ENCODE measurements at places on chromosomes 16 and 17. TPM values are rescaled to one million over a fixed set of nuclear protein-coding genes. Genes with fewer than 3 reads are reported as not detected.

The CRYBA1 gene
- total RNA-seq = not detected

The TELO2 gene
- 37.8 TPM for total RNA-seq

The PABPN1L gene
- not detected for total RNA-seq

The KRTAP3-2 gene
- not detected for total RNA-seq

The ANKRD13B gene
- total RNA-seq = 36.1 TPM

The PPM1E gene
- 1.7 TPM for total RNA-seq

The ACSM2A gene
- total RNA-seq = not detected

The GRAP gene
- not detected for total RNA-seq

The SOX15 gene
- 0.78 TPM for total RNA-seq

- no peak for DNase-seq
- H3K27me3 ChIP-seq = no peaks in the 10 kb centered on the region
- no peak overlapping the region for H3K27ac ChIP-seq
- peaks cover 2% of the 10 kb centered on the region for H3K4me1 ChIP-seq
- no peak overlapping the region for H3K4me3 ChIP-seq
Observed at GRCh38 chr16:414395-415169, 10.9 kb upstream of the RAB11FIP3 start.

DNA sequence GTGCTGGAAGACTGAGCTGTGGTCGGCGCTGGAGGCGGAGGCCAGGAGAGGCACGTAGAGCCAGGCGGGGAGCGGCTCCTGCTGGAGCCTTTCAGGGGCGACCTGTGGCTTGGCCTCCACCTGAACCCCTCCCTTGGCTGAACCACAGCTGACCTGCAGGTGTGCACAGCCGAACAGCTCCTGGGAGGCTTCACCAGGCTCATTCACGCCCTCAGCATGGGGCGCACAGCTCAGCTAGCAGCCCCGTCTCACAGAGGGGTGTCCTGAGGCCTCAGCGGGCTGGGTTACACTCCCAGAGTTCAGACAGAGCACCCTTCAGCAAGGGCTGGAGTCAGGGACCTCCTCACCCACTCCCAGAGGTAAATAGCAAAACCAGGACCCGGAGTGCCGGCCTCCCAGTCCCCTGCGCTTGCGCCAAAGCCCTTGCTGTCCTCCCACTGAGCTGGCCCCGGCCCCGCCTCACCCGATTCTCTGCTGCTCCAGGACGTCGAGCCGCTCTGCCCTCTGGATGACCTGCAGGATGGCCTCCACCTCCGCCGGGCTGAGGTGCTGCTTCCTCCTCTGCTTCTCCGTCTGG, 31.7 kb downstream of the RPH3AL start:
- no peaks in the 10 kb centered on the region for H3K4me1 ChIP-seq
- peaks cover 3% of the 10 kb centered on the region for H3K36me3 ChIP-seq
- H3K27ac ChIP-seq = no peak overlapping the region
- H3K4me3 ChIP-seq = no peak overlapping the region

DNA sequence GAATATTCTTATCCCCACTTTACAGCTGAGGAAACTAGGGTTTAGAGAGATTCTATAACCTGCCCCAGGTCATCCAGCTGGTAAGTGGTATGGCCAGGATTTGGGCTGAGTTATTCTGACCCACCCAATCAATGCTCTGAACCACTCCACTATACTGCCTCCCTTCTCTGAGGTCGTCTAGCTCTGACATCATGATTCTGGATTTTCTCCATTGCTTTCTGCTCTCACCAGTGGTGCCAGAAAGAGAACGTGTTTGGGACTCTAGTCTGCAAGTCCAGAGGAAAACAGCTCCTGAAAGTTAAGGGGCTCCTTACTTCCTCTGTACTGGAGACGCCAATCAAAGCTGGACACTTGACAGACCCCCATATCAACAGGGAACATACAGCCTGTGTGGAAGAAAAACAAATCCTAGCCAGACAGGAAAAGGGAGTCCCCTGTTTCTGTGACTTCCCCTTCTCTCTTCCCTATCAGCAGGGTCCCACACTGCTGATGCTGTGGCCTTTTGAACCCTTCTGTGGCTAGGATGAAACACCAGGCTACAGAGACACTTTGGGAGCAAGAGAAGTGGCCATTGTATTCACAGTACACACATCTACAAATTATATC, 6.0 kb upstream of the EZH1 start:
- H3K27me3 ChIP-seq = peaks cover 47% of the 10 kb centered on the region
- no peak overlapping the region for H3K4me3 ChIP-seq
- no peak for DNase-seq
- no peak overlapping the region for H3K27ac ChIP-seq

- no peaks in the 10 kb centered on the region for H3K36me3 ChIP-seq
- DNase-seq = no peak
- peak overlapping the region; percentile 90 for H3K4me3 ChIP-seq
- peak overlapping the region; percentile 89 for H3K27ac ChIP-seq
- H3K4me1 ChIP-seq = peaks cover 23% of the 10 kb centered on the region
Observed at GRCh38 chr17:44948315-44948795, 782 bp upstream of the KIF18B start.

DNA sequence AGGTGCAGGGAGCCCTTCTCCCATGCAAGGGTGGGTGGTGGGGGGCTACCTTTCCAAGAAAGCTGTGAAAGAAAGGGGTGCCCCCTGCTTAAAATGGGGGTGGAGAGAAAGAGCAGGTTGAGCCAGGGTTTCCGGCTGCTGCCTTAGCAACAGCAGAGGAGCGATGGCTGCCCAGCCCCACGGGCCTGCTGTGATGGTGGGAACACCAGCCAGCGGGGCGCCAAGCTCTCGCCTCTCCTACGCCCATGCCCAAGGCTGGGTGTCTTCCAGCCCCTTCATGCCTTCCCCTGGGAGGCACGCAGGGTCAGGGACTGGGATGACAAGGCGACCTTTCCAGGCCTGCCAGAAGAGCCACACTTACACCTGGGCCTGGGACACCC, 3.0 kb downstream of the FMNL1 start:
- no peaks in the 10 kb centered on the region for H3K36me3 ChIP-seq
- peaks cover 34% of the 10 kb centered on the region for H3K4me1 ChIP-seq
- H3K4me3 ChIP-seq = no peak overlapping the region
- no peak overlapping the region for H3K27ac ChIP-seq
- H3K27me3 ChIP-seq = peaks cover 3% of the 10 kb centered on the region

GRCh38 chr17:62989501-62989900, 23.5 kb downstream of the TANC2 start:
- DNase-seq = no peak
- H3K27ac ChIP-seq = no peak overlapping the region
- H3K4me1 ChIP-seq = peaks cover 4% of the 10 kb centered on the region

GRCh38 chr17:42806249-42806648, 7.6 kb downstream of the CNTD1 start:
- peaks cover 10% of the 10 kb centered on the region for H3K36me3 ChIP-seq
- no peak overlapping the region for H3K27ac ChIP-seq
- no peak overlapping the region for H3K4me3 ChIP-seq
- no peak for DNase-seq
- peaks cover 12% of the 10 kb centered on the region for H3K4me1 ChIP-seq

- H3K27ac ChIP-seq = no peak overlapping the region
- H3K27me3 ChIP-seq = no peaks in the 10 kb centered on the region
- H3K4me3 ChIP-seq = no peak overlapping the region
Observed at GRCh38 chr16:87077750-87078127, 239.5 kb downstream of the C16orf95 start.

- H3K27ac ChIP-seq = no peak overlapping the region
- H3K27me3 ChIP-seq = peaks cover 7% of the 10 kb centered on the region
- no peaks in the 10 kb centered on the region for H3K36me3 ChIP-seq
Observed at GRCh38 chr16:75483222-75483621, 12.0 kb downstream of the CHST6 start.

GRCh38 chr16:89189358-89190025, 10.8 kb downstream of the SLC22A31 start:
- H3K4me1 ChIP-seq = no peaks in the 10 kb centered on the region
- H3K27me3 ChIP-seq = no peaks in the 10 kb centered on the region
- no peaks in the 10 kb centered on the region for H3K36me3 ChIP-seq
- no peak overlapping the region for H3K27ac ChIP-seq
- H3K4me3 ChIP-seq = no peak overlapping the region
- DNase-seq = no peak

DNA sequence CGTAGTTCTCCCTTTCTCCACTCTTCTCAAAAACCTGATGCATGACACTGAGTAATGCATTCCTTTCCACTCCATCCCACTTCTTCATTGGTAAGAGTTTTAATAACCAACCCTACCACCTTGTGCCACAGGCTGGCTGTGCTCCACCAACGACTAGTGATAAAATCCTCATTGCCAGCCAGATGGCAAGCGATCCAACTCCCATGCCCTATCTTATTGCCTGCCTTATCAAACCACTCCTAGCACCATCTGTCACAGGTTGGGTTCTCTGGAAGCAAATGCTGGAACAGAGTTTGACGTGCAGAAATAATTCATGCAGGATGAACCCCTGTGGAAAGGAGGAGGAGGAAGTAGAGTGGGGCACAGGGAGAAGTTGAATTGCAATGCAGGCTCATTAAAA, 99.5 kb downstream of the CHD9NB start:
- H3K27ac ChIP-seq = no peak overlapping the region
- H3K27me3 ChIP-seq = peaks cover 14% of the 10 kb centered on the region
- H3K4me3 ChIP-seq = no peak overlapping the region
- no peaks in the 10 kb centered on the region for H3K36me3 ChIP-seq
- H3K4me1 ChIP-seq = no peaks in the 10 kb centered on the region

DNA sequence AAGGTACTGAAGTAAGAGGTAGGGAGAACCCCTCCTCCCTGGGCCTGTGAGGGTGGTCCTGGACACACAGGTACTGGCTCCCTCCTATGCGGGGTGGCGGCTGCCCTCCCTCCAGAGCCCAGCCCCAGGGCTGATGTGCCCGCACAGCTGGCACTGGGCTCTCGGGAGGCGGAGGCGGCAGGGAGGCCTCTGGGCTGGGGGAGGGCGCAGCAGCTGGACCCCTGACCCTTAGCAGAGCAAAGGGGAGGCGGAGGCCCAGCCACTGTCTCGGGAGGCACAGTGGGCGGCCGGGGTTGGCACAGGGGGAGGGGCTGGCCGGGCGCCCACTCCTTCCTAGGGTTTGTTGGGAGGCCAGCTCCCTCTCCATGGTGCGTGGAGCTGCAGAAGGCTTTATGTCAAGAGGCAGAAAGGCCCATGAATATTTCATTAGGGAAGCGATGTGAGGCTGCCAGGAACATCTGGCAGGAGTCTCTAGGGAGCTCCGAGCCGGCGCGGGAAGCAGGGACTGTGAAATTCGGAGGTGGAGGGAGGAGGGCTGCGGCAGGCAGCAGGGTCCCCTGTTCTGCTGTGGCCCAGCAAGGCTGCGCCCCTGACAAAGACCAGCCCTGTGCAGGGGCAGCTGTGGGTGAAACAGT, 44.1 kb upstream of the ACSF3 start:
- no peak overlapping the region for H3K4me3 ChIP-seq
- H3K36me3 ChIP-seq = no peaks in the 10 kb centered on the region
- no peak for DNase-seq

DNA sequence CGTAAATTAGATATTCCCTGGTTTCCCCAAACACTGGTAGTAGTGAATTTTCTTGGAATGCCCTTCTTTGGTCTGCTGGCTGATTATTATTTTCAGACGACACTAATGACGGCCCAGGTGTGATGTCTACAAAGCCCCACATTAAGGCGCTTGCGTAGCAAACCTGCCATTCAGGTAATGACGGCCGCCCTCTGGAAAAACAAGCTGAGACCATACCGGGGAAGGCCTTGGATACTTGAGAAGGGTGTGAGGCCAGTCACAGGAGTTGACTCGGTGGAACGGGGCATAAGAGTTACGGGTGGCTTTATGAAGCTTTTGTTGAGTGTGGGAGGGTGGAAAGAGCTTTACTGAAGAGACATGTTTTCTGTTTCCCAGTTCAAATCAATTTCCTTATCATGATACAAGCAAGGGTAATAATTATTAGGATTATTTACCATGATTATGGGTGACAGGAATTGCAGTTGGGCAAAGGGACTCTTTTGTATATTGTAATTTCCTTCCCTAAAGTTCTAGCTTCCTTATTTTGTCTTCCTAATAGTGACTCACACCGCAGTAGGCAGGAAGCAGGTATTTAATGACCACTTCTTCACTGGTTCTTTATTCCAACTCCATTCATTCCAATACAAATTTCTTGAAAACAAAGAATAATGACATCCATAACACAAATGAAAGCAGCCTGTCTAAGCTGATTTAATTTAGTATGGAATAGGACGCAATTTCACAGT, 24.8 kb downstream of the KRT23 start:
- no peaks in the 10 kb centered on the region for H3K27me3 ChIP-seq
- peaks cover 38% of the 10 kb centered on the region for H3K4me1 ChIP-seq
- H3K27ac ChIP-seq = no peak overlapping the region
- DNase-seq = no peak
- H3K36me3 ChIP-seq = no peaks in the 10 kb centered on the region

GRCh38 chr16:47625115-47625567, 164.0 kb downstream of the PHKB start:
- no peak for DNase-seq
- H3K4me1 ChIP-seq = no peaks in the 10 kb centered on the region
- H3K27ac ChIP-seq = no peak overlapping the region
- H3K36me3 ChIP-seq = peaks cover 6% of the 10 kb centered on the region
- no peak overlapping the region for H3K4me3 ChIP-seq

GRCh38 chr17:63946440-63947363, 14.6 kb upstream of the CD79B start:
- DNase-seq = no peak
- no peak overlapping the region for H3K27ac ChIP-seq
- peaks cover 5% of the 10 kb centered on the region for H3K27me3 ChIP-seq
- no peaks in the 10 kb centered on the region for H3K4me1 ChIP-seq

- peaks cover 30% of the 10 kb centered on the region for H3K4me1 ChIP-seq
- H3K4me3 ChIP-seq = no peak overlapping the region
- H3K36me3 ChIP-seq = no peaks in the 10 kb centered on the region
- no peaks in the 10 kb centered on the region for H3K27me3 ChIP-seq
- no peak overlapping the region for H3K27ac ChIP-seq
Observed at GRCh38 chr17:76541739-76542454, 2.1 kb downstream of the PRCD start.

- no peaks in the 10 kb centered on the region for H3K4me1 ChIP-seq
- DNase-seq = no peak
- no peak overlapping the region for H3K27ac ChIP-seq
- H3K27me3 ChIP-seq = peaks cover 3% of the 10 kb centered on the region
Observed at GRCh38 chr17:51876986-51877385, 281.5 kb downstream of the CA10 start.

DNA sequence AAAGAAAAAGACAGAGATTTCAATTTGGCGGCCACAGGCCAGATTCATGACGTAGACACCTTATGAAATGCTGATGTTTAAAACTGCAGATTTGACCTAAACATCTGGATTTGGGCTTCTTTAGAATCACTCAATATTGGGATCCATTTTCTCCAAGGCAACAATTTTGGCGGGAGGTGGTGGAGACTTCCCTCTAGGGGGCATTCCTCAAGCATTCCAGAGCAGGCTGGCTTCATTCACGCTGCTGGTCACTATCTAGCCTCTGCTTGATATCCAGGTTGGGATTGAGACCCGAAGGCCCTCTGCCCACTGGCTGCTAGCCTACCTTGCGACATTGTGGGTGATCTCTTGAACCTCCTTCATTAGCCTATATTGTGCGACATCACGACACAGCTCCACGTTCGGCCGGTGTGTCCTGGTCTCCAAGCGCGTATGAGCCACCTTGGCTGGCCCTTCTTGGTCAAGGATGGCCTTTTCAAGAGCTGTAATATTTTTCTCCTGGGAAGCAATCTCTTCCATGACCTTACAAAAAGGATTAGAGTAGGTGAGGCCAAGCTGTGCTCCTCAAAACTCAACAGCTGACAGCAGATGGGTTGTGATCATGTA, 24.5 kb downstream of the FBXO39 start:
- no peak overlapping the region for H3K4me3 ChIP-seq
- H3K27ac ChIP-seq = no peak overlapping the region
- DNase-seq = no peak
- peaks cover 9% of the 10 kb centered on the region for H3K27me3 ChIP-seq
- H3K36me3 ChIP-seq = no peaks in the 10 kb centered on the region
- no peaks in the 10 kb centered on the region for H3K4me1 ChIP-seq

- H3K27ac ChIP-seq = no peak overlapping the region
- H3K27me3 ChIP-seq = peaks cover 3% of the 10 kb centered on the region
- H3K4me3 ChIP-seq = no peak overlapping the region
Observed at GRCh38 chr17:41334385-41335305, 16.0 kb downstream of the KRT33A start.

All from osteocyte (in vitro differentiated cells).